GDM1 (cell line): ENCODE measurements at places on chromosomes 11 and 22.
A peak's percentile ranks its signal among the peaks of the same experiment; 100 is the strongest.

DNA sequence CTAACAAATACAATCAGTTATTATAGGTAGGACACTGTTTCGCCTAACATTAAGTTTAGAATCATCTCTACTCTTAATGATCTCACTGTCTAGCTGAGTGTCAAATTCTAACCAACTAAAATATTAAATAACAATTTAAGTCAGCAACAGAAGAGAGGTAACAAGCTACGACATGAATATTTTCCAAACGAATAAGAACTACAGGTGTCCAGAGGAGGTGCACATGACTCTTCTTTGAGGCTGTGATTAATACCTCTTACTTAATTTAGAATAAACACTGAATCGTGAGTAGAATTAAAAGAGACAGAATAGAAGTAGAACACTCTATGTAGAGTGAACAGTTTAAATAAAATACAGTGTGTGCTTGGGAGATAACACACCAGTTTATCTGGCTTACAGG is 619.0 kb upstream of the ARHGAP42 start:
- DNase-seq: no peak

DNA sequence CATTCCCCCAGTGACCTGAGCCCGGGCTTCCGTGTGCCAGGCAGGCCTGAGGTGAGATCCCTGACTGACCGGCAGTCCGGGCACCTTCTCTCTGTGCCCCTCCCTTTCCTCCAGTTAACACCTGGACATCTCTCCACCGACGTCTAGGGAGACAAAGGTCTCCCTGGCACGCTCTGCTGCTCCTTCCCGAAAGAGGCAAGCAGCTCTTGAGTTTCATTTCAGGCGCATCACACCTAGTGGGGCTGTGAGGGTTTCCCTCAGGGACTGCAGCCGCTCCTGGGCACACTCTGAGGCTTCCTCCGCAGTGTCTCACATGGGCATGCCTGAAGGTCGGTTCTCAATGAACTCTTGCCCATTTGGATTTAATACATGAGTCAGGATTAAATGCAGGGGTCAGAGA is 322.7 kb downstream of the CTTN start:
- no peak for DNase-seq

- DNase-seq: no peak
These were observed 60.2 kb upstream of the PDE3B start for GRCh38 chr11:14583252-14584034.

DNA sequence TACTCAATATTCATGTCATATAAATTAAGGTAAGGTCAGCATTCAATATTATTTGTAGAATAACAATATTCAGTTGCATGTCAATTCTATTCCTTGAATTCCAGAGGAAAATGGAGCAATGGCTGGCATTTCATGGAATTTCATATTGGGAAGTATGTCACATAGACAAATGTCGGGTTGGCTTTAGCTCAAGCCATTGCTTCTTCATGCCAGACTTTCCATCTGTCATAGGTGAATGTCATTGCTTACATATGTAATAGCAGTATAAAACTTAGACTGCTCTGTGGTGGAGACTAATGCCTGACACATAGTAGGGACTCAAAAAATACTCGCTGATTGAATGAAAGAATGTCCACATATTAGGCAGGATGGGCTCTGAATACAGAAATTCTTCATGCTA is 509.6 kb upstream of the CHORDC1 start:
- DNase-seq: no peak

DNA sequence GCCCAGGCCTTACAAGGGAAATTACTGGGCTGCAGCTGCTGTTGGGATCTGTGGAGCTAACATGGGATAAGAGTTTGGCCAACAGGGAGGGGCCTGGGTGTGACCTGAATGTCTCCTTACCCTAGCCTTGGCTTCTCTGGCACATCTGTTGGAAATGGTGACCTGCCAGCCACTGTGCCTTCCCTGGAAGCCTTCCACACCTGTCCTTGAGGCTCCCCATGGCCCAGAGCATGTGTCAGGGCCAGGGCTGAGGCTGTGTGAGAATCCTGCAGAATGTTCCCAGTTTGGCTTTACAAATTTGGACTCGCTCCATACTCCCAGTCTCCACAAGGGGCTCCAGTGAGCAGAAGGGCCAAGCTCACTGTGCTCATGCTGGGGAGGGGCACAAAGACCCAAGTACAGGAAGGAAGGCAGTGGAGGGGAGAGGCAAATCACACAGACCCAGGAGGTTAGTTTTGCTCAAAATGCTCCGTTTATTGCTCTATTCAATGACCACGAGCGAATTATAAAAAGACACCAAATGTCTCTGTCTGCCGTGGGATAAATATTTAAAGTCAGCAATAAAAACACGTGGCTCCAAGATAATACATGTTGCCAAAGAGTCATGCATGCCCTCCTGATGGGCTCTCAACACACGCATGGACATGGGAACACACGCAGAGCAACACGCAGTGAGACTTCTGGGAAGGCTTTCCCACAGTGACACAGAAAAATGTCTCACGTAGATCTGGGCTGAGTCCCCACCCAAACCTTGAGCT is 1.7 kb upstream of the IGSF22 start:
- peak; percentile 39 for DNase-seq

DNA sequence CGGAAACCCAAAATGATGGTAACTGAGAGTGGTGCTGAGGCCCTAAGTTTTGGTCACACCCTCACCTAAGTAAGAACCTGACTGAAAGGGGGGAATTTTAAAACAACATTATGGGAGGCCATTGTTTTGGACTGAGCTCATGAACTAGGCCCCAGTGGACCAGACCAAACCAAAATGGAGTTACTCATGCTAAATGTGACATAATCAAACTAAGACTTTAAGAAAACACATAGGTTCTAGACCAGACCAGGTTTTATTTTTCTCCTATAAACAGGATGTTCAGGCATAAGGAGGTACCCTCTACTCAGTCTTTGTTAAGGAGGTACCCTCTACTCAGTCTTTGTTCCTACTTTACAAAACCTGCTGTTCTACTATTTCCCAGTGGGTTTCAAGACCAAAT is 7.4 kb upstream of the EI24 start:
- no peak for DNase-seq

DNA sequence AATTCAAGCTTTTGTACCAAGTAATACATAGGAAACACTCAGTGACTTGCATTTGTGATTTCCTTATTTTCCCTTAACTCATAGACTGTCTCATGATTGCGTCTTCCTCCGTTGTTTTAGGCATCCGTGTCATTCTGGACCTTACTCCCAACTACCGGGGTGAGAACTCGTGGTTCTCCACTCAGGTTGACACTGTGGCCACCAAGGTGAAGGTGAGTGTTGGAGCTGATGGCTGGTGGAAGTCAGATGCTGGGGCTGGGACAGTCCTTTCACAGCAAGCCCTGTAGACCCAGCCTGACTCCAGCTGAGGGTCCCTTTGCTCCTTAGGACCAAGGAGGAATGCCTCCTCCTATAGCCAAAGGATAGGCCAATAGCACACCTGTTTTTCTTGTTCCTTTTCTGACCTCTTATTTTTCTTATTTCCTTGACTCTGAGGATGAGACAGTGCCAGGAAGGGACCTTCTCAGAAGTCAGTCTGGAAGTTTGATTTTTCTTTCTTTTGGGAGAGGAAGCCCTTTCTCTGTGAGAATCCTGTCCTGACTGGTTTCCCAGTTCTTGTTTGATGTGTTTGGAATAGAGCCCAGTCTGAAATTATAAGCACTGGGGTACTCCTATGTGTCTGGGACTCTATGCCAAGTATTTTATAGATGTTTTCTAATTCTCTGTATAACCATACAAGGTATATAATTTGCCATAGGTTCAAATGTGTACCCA is 2.2 kb downstream of the SLC3A2 start:
- no peak for DNase-seq

- no peak for DNase-seq
These were observed 572 bp upstream of the CABP2 start for GRCh38 chr11:67523556-67524479.

DNA sequence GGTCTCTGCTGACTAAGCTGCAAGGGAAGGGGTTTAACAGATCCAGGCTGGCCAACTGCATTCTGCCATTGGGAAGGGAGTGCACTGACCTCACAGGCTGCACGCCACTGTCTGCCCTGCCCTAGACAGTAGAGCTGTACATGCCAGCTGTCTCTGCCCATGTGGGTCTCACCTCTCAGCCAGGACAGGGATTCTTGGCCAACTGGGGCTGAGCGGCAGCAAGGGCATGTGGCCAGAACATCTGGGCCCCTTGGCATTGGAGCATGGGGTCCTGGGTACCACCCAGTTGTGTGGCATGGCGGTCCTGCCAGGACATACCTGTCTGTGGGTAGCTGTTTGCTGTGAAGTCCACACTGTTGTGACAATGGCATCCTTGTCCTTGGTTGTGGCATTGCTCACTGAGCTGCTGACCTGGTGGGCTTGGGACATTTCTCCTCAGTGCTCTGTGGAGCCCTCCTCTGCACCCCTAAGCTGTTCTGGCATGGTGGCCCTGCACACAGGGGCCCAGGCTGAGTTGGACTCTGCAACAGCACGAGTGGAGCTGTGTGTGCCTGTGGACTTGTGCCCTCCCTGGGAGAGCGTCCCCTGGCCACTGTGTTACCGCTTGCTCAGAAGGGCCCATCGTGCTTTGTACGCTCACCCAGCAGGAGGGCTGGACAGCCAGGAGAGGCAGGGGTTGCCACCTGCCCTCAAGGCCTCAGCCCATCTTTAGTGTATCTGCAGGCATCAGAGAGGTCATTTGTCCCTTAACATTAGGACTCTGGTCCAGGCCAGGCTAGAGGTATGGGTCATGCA is 46.7 kb downstream of the MED15 start:
- DNase-seq: no peak

GRCh38 chr22:27918341-27919221 is 475 bp downstream of the PITPNB start:
- no peak for DNase-seq

GRCh38 chr11:76613901-76614300 is 56.6 kb downstream of the LRRC32 start:
- no peak for DNase-seq

DNA sequence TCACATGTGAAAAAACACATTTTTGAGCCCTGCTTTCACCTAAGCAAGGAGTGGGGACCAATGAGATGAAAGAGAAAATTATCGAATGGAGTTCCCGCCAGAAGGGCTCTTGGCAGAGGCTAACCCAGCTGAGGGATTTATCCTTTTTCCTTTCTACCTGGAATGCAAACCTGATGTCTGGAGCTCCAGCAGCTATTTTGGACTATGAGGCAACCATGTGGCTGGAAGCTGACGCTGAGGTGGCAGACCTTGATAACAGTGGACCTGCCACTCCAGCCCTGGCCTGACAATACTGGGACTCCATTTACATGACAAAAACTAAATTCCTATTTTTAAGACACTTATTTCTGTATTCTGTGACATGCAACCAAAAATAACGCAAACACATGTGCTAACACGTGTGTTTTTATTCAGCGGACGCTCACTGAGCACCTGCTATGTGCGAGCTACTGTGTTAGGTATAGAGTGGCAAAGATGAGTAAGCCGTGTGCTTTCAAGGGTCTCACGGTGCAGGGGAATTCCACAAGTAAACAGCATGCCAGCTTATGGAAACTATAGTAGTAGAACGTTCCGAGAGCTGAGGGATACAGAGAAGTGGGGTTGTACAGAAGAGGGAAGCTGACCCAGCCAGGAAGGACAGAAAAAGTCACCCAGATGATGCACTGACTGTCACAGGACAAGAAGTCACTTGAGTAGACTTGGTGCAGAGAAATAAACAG is 19.1 kb upstream of the ISX start:
- DNase-seq: no peak

DNA sequence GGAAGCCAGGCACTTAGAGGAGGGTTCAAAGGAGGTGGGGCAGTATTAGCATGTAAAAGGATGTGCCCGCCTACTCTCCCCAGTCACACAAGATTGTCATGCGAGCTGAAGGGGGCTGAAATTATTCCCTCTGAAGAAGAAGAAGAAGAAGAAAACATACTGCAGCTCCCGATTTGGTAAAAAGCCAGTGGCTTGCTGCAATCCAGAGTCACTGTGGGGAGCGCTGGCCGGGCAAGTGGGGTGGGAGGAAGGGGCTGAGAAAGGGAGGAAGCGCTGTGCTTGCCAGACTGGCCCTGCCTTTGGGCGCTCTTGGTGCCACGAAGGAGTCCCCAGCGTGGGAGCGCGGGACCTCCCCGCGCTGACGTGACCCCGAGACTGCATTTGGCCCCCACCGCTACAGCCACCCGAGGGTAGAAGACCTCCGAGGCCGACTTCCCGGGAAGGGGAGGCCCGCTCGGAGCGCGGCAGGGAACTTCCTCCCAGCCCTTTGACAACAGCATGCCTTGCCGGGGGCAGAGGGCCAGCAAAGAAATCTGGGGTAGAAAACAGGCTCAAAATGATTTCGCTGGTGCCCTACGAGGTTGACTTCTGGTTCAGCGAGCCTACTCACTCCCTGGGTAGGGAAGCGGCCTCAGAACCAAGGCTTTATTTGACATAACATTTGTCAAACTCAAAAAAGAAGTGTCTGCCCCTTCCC is 906.3 kb downstream of the DLG2 start:
- DNase-seq: peak; percentile 39

GRCh38 chr22:26271427-26271826 is 102.2 kb downstream of the SEZ6L start:
- DNase-seq: no peak

GRCh38 chr11:134652586-134653255 is 240.7 kb upstream of the B3GAT1 start:
- no peak for DNase-seq

DNA sequence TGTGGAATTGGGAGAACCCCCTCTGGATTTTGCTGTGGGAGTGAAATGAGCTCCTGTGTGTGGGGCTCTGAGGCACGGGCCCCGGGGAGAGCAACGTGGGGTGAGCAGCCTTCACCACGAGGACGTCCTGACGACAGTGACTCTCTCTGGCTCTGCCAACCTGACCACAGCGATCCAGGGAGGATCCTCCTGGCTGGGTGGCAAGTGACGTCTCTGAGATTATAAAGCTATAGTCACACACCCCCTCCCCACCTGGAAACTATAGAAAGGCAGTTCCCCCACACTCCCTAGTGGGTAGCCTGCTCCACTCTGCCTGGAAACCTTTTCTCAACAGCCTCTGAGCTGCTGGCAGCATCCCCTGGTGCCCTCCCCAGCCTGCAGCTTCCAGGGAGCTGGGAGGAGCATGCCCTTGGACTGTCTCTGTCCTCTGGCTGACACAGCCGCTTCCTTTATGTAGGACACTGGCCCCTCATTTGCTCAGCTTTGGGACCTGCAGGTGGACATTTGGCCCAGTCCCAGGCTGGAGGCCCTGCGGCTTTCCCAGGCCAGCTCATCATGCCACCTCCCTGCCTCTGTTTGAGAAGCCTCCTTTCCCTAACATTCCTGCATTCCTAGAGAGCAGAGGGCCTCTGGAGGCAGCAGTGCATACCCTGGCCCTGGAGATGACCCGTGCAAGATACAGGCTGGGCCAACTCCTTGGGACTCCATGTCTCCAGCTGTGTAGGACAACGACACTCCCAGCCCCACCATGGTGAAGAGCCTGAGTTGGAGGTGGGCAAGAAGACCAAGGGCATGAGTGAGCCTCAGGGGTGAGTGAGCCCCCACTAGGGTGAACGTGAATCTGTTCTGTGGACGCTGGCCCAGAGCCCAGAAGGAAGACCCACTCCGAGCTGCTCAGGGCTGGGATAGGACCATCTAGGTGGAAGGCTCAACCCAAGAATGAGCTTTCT is 314.0 kb downstream of the NTM start:
- DNase-seq: no peak

DNA sequence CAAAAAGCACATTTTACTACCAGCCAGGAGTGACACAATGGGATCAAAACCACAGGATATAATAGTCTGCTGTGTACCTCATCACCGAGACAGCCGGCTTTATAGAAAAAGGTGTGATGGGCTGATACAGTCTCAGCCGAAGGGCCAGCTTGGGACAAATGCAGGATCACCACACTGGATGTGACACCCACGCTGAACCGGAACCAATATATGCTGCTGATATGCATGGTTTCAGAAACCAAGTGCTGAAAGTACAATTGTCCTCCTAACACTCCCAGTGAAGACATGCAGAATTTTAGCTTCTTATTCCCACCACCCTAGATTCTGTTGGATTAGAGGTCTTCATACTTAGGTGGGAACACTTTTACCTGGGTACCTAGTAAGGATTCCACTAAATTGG is 97.0 kb upstream of the LDLRAD3 start:
- no peak for DNase-seq
